ENCODE measurements at places on chromosomes 3 and 15. TPM values are rescaled to one million over a fixed set of nuclear protein-coding genes. Genes with fewer than 3 reads are reported as not detected.
A peak's percentile ranks its signal among the peaks of the same experiment; 100 is the strongest.

- no peak overlapping the region for H3K27ac ChIP-seq
- no peaks in the 10 kb centered on the region for H3K27me3 ChIP-seq
- H3K36me3 ChIP-seq, result peaks cover 5% of the 10 kb centered on the region
- peaks cover 13% of the 10 kb centered on the region for H3K4me1 ChIP-seq
- peak overlapping the region; percentile 5 for H3K4me3 ChIP-seq
Observed at GRCh38 chr3:158809642-158810041, 7.8 kb downstream of the MFSD1 start.

DNA sequence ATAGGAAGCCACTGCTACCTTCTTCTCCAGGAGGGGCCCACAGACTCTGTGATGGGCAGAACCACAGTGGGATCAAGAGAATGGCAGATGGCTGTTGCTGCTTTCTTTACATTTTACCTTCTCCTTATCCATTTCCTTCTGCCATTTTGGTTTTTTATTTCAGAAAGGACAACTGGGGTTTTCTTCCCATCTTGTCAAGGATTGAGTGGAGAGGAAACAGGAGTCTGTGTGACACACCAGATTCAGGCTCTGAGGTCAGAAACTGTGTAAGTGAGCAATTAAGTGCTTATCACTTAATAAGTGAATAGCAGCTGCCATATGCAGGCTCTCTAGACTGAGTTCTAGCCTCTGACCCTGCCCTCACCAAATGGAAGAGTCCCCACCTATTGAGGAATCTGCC, 47.3 kb downstream of the ITGB5 start:
- peaks cover 9% of the 10 kb centered on the region for H3K4me1 ChIP-seq
- no peak for DNase-seq
- peaks cover 24% of the 10 kb centered on the region for H3K27me3 ChIP-seq

DNA sequence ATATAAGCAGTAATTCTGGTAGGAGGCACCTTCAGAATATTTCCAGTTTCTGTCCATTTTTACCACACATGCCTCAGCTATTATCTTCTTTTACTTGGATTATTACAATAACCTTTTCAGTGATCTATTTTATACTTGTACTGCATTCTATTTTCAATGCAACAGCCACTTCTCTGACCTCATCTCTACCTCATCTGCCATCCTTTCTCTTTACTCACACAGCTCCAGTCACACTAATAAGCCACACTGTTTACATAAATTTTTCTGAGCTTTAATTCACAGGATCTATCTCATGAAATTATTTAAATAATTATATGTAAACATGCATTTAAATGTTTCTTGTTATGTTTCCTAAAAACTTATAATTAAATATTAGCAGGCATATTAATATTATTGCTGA, 47.3 kb upstream of the BCHE start:
- no peaks in the 10 kb centered on the region for H3K4me1 ChIP-seq
- H3K36me3 ChIP-seq, result no peaks in the 10 kb centered on the region
- no peaks in the 10 kb centered on the region for H3K27me3 ChIP-seq
- DNase-seq, result no peak
- no peak overlapping the region for H3K27ac ChIP-seq

- DNase-seq, result no peak
- no peak overlapping the region for H3K4me3 ChIP-seq
- no peak overlapping the region for H3K27ac ChIP-seq
- no peaks in the 10 kb centered on the region for H3K36me3 ChIP-seq
- H3K4me1 ChIP-seq, result peaks cover 6% of the 10 kb centered on the region
Observed at GRCh38 chr15:88707771-88708654, 69.2 kb downstream of the ISG20 start.

DNA sequence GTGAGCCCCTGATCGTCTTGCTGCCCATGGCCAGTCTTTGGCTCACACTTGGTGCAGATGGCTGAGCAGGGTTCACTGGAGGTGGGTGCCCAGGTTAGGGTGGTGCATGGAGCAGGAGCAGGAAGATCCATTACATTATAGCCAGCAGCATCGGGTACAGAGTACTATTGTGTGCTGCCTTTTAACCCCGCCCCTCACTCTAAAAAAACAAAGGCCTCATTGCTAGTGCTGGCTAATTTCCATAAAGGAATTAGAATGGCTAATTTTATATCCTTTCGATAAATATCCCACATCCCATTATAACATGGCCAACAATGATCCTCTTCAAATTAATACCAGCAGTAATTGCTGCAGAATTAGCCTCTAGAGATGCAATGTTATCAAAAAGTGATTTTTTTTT, 45.8 kb upstream of the PPP4R2 start:
- no peaks in the 10 kb centered on the region for H3K27me3 ChIP-seq
- no peak overlapping the region for H3K4me3 ChIP-seq
- no peak for DNase-seq
- peaks cover 24% of the 10 kb centered on the region for H3K4me1 ChIP-seq
- no peak overlapping the region for H3K27ac ChIP-seq
- no peaks in the 10 kb centered on the region for H3K36me3 ChIP-seq

- H3K4me1 ChIP-seq, result no peaks in the 10 kb centered on the region
- peaks cover 10% of the 10 kb centered on the region for H3K27me3 ChIP-seq
- H3K27ac ChIP-seq, result no peak overlapping the region
- DNase-seq, result no peak
- no peaks in the 10 kb centered on the region for H3K36me3 ChIP-seq
Observed at GRCh38 chr3:22594990-22595389, 608.1 kb upstream of the UBE2E2 start.

DNA sequence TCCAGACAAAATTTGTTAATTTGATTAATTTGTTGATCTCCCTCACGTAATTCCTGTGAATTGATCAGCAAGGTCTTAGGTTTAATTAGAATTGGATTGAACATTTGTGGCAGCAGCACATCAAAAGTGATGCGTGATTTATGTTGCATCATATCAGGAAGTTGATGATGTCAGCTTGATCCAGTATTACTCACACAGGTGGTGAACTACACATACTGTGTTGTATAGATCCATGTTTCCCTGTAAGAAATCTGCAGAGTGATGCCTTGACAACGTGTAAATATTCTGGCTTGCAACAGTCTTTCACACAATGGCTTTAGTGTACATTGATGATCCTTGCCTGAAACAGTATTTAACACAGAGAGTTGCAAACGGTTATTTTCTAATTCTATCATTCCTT, 200.4 kb downstream of the ADAMTSL3 start:
- H3K27ac ChIP-seq, result peak overlapping the region; percentile 81
- H3K36me3 ChIP-seq, result no peaks in the 10 kb centered on the region
- H3K4me1 ChIP-seq, result no peaks in the 10 kb centered on the region
- peaks cover 8% of the 10 kb centered on the region for H3K27me3 ChIP-seq

GRCh38 chr3:137224464-137224863, 266.7 kb downstream of the IL20RB start:
- H3K36me3 ChIP-seq, result no peaks in the 10 kb centered on the region
- H3K27me3 ChIP-seq, result peaks cover 18% of the 10 kb centered on the region
- no peak overlapping the region for H3K27ac ChIP-seq
- H3K4me1 ChIP-seq, result no peaks in the 10 kb centered on the region
- DNase-seq, result no peak

- DNase-seq, result no peak
- no peak overlapping the region for H3K4me3 ChIP-seq
- no peaks in the 10 kb centered on the region for H3K4me1 ChIP-seq
Observed at GRCh38 chr3:145370870-145371269, 790.1 kb downstream of the PLOD2 start.

DNA sequence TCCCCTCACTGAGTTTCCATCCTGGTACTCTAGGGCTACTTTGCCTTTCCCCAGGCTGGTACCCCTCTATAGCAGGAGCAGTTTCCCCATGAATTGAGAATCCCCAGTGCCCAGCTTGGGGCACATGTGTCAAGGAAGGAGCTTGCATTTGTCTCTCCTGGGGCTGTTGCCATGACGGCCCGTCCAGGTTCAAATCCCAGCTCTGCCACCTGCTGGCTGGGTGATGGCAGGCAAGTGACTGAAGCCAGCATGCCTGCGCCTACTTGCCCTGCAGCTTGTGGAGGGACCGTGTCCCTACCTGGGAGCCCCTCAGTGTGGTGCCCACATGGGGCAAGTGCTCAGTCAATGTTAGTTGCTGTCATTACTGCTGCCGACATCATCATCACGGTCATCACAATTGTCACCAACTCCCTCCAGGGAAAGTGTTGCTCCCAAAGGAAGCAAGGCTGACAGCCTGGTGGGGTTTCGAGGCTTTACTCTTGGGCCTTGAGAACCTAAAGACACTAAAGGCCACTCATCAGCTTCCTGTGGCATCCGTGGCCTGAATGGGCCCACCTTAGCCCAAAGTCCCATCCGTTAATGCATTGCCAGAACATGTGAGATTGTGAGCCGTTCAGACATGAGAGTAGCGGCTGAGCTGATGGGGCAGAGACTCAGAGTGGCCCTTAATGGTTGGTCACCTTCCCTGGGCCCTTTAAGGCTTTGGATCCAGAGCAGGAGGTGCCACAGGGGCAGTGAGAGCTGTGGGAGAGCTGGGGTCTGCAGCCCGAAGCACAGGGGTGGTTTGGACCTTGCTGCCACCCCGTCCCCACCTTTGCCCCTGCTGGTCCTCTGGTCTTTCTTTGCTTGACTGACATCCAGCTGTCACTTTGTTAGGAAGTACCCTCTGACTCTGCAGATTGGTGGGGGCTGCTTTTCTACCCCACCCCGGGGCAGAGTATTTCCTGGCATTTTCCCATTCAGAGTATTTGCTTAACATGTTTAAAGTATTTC, 144.4 kb downstream of the DNAJB8 start:
- no peaks in the 10 kb centered on the region for H3K27me3 ChIP-seq
- H3K27ac ChIP-seq, result no peak overlapping the region
- no peak overlapping the region for H3K4me3 ChIP-seq

- peaks cover 1% of the 10 kb centered on the region for H3K36me3 ChIP-seq
- H3K27ac ChIP-seq, result no peak overlapping the region
- H3K4me1 ChIP-seq, result no peaks in the 10 kb centered on the region
- no peaks in the 10 kb centered on the region for H3K27me3 ChIP-seq
Observed at GRCh38 chr3:9957214-9957613, 5.0 kb upstream of the PRRT3 start.

- peaks cover under 1% of the 10 kb centered on the region for H3K4me1 ChIP-seq
- H3K27ac ChIP-seq, result peak overlapping the region; percentile 4
- no peak for DNase-seq
- no peaks in the 10 kb centered on the region for H3K27me3 ChIP-seq
- H3K4me3 ChIP-seq, result no peak overlapping the region
Observed at GRCh38 chr3:119550192-119550910, 9.1 kb downstream of the CD80 start.

DNA sequence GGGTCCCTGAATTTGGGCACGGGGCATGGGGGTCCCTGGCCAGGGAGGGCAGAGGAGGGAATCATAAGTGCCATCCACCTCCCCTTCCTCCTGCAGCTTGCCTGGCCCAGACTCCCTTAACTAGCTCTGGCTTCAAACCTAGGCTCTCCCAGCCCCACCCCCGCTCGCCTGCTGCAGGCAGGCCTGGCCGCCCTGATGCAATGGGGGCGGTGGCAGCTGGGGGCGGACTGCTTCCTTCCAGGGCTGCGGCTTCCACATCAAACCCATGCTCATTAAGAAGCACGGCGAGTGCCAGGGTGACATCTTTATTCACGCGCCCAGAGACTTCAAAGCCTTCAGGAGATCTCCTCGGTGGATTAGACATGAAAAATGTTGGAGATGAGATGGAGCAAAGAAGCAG, 123.1 kb downstream of the TPRA1 start:
- no peaks in the 10 kb centered on the region for H3K36me3 ChIP-seq
- no peak for DNase-seq
- H3K4me1 ChIP-seq, result peaks cover 7% of the 10 kb centered on the region
- H3K27me3 ChIP-seq, result peaks cover 32% of the 10 kb centered on the region

GRCh38 chr15:37081983-37082382, 18.4 kb downstream of the MEIS2 start:
- no peaks in the 10 kb centered on the region for H3K36me3 ChIP-seq
- no peak overlapping the region for H3K4me3 ChIP-seq
- H3K27me3 ChIP-seq, result peaks cover 4% of the 10 kb centered on the region
- H3K4me1 ChIP-seq, result no peaks in the 10 kb centered on the region
- no peak overlapping the region for H3K27ac ChIP-seq
- no peak for DNase-seq

DNA sequence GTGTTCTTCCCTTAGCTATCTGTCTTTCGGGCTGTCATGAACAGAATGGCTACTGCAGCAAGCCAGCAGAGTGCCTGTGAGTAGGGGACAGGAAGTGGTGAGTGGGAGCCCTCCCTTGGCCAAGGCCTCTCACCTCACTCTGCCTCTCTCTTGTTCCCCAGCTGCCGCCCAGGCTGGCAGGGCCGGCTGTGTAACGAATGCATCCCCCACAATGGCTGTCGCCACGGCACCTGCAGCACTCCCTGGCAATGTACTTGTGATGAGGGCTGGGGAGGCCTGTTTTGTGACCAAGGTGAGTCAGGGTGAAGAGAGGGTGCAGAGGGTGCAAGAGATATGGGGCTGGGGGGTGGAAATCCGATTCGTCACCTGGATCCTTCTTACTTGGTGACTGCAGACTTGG, 3.0 kb downstream of the DLL4 start:
- no peaks in the 10 kb centered on the region for H3K36me3 ChIP-seq
- H3K27ac ChIP-seq, result no peak overlapping the region
- H3K4me1 ChIP-seq, result peaks cover 23% of the 10 kb centered on the region
- no peak overlapping the region for H3K4me3 ChIP-seq

DNA sequence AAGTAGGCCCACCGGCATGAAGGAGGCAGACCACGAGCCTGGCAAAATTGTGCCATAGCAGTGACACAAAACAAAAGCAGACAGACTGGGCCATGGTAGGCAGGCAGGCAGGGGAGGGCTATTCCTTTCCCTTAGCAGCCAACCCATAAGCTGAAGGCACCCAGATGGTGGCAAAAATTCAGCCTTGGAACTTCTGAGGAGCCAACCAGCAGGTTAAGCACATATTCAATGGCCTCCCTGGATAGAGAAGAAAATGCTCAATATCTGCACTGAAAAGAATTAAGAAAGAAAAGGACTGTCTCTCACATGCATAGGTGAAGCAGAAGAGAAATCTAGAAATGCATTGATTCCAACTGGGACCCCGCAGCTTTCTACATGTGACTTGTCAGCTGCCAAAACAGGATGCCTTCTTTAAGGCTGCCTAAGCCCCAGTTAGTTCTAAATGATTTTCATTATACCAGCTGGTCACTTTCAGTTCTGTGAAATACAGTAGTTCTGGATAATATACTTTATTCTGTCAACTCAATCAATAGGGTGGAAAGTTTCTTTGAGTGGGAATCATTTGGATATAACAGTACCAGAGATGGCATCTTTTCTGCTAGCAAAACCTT, 2.7 kb downstream of the PRICKLE2 start:
- no peak for DNase-seq
- no peaks in the 10 kb centered on the region for H3K27me3 ChIP-seq
- no peak overlapping the region for H3K27ac ChIP-seq

Gene RMDN3
- total RNA-seq, result 30.7 TPM

Gene SERINC4
- total RNA-seq, result 0.23 TPM

Gene TM4SF18
- not detected for total RNA-seq

Gene GALNT15
- total RNA-seq, result 0.30 TPM

Gene INKA1
- total RNA-seq, result 1.2 TPM

Gene SLC28A2
- not detected for total RNA-seq

Gene GOLGA8O
- total RNA-seq, result 2.8 TPM

Gene TWF2
- total RNA-seq, result 133 TPM

Gene CMTM7
- total RNA-seq, result 72.3 TPM

Gene WDR82
- total RNA-seq, result 120 TPM

Gene PLCD1
- total RNA-seq, result 15.4 TPM

Gene INTS14
- 48.9 TPM for total RNA-seq

Gene GPR176
- 0.72 TPM for total RNA-seq

Gene AADAC
- total RNA-seq, result not detected
